A375 (cell line): ENCODE measurements at places on chromosomes 11 and 22. TPM values are rescaled to one million over a fixed set of nuclear protein-coding genes. Genes with fewer than 3 reads are reported as not detected.

The SAA2 gene
- total RNA-seq = 0.60 TPM in 1 of 2 replicates, not detected in the other

The KDM4E gene
- not detected in 2 replicates for total RNA-seq

The CECR2 gene
- total RNA-seq = 0.48 and 1.0 TPM in 2 replicates

The H19 gene
- 5.2 and 9.5 TPM in 2 replicates for total RNA-seq

The CARD18 gene
- total RNA-seq = not detected in 2 replicates

The MRGPRE gene
- total RNA-seq = not detected in 2 replicates

The TENM4 gene
- total RNA-seq = 0.23 and 0.77 TPM in 2 replicates

The SCUBE1 gene
- total RNA-seq = not detected in 2 replicates

The CABP4 gene
- total RNA-seq = 0.15 TPM in 1 of 2 replicates, not detected in the other

The C1QTNF4 gene
- 0.11 TPM in 1 of 2 replicates, not detected in the other for total RNA-seq

The MS4A1 gene
- total RNA-seq = not detected in 2 replicates

The CCDC157 gene
- 1.8 and 4.1 TPM in 2 replicates for total RNA-seq

The SPDYC gene
- not detected in 2 replicates for total RNA-seq

The RBMXL2 gene
- total RNA-seq = 0.11 TPM in 1 of 2 replicates, not detected in the other

The C11orf87 gene
- not detected in 2 replicates for total RNA-seq

The FOLR2 gene
- not detected in 2 replicates for total RNA-seq

The INS gene
- not detected in 2 replicates for total RNA-seq

The FAM227A gene
- total RNA-seq = 0.60 and 0.82 TPM in 2 replicates

The OR51B4 gene
- total RNA-seq = 4.0 and 7.5 TPM in 2 replicates

The IFITM10 gene
- total RNA-seq = 1.8 and 2.3 TPM in 2 replicates

The FADD gene
- 50.0 and 51.3 TPM in 2 replicates for total RNA-seq

The RTCB gene
- 64.3 and 75.3 TPM in 2 replicates for total RNA-seq
